ENCODE measurements at places on chromosomes 12 and 14.

- DNase-seq, result no peak
These were observed 6.1 kb downstream of the HOXC10 start for GRCh38 chr12:53991077-53991460.

- no peak for DNase-seq
These were observed 784.6 kb downstream of the TMTC2 start for GRCh38 chr12:83471341-83471740.

DNA sequence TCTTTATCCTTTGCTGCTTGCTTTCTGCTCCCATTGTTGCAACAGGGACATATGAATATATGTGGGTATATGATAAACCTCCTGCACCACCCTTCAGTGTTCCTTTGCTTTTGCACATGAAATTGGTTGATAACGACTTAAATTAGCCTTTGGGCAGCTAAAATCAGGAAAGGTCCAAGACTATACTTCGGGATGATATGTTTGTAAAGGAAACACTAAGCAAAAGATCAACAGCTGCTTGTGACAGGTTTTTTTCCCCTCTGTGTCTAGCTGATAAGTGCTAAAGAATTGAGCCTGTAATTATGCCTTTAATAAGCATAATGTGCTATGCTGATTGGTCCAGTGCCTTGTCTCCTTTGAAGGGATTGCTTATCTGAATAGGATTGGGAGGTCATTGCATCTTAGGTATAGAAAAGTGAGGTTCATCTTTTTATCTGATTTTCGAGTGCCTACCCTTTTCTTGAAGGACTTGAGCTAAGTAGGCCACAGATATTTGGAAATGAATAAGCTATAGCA is 59.4 kb downstream of the PPHLN1 start:
- DNase-seq, result no peak

DNA sequence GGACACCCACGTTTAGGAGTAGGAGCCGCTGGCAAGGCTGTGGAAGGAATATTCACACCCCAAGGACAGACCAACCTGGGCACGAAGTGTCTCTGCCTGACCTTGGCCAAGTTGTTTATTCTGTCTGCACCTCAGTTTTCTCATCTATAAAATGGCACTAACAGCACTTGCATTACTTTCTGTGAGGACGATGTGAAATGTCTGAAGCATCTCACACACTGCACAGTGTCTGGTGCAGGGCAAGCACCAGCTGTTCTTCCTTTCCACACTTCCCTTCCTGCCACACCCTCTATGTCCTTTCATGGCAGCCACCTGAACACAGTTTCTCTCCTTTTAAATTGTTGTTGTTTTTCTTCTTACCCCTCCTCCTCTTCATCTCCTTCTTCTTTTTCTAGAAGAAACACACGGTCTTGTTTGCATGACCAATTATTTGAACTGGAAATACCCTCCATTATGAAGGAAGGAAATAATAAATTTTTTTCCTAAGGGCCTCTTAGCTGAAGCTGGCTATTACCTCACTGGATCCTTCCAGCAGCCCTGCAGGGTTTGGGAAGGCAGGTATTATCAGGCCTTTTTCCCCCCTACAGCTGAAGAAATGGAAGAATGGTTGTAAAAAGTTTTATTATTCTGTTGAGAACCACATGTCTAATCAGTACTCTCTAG is 42.9 kb upstream of the ATP23 start:
- DNase-seq, result no peak

DNA sequence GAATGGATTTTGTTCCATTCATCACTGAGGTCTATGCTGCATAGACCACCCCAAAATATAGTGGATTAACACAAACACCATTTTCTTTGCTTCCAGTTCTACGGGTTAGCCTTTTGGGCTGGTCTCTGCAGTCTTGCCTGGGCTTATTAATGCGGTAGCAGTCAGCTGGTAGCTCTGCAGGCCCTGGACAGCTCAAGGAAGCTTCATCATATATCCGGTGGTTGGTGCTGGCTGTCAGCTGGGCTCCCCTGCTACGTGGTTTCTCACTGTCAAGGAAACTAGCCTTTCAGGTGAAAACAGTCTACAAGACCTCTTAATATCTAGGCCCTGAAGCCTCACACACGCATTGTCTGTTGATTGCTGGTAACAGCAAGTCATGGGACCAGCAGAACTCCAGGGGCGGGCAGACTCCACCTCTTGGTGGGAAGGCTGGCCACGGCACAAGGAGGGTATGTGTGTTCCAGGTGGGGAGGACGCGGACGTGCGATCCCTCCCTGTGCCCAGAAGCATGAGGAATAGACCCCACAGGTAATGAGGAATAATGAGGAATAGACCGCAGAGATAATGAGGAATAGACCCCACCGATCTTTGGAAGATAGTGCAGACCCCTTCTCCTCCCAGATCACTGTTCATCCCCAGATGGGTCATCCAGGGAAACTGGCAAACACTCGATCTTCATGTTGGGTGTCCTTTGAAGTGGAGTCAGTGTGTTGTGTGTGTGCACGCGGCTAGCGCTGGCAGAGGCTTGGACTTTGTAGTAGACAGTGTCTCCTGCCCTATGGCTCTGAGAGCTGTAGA is 13.3 kb downstream of the TSPAN9 start:
- no peak for DNase-seq

DNA sequence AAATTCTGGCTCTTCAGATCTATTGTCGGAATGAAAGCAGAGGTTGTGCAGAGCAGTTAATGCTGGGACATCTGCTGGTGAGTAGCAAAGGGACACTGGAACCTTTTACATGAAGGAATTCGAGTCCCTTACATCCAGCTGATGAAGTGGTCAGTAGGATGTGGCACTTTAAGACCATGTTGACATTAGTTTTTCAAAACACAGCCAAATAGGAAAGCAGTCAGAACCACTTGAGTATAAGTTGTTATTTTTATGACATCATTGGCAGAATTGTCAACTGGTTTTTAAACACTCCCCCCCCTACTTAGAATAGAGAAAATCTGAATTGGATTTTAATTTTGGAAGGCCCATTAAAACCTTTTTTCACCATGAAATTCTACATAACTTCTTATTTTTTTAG is 46.8 kb upstream of the AMN start:
- no peak for DNase-seq

DNA sequence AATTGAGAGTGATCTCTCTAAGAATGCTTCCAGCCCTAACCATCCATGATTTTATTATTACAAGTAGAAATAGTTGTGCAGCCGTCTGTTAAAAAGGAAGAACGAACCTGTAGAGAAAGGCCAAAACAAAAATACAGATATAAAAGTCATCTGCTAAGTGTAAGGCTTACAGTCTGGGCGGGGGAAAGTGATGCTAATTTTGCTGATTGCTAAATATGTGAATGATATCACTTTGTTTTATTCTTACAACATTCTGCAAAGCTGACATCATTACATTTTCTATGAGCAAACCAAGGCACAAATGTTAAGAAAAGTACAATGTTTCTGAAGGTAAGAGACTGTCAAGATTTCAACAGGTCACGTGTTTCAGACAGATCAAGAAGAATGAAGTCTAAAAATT is 101.5 kb upstream of the RAP1B start:
- DNase-seq, result no peak

- DNase-seq, result no peak
These were observed 41.5 kb downstream of the SPPL3 start for GRCh38 chr12:120862664-120863063.

DNA sequence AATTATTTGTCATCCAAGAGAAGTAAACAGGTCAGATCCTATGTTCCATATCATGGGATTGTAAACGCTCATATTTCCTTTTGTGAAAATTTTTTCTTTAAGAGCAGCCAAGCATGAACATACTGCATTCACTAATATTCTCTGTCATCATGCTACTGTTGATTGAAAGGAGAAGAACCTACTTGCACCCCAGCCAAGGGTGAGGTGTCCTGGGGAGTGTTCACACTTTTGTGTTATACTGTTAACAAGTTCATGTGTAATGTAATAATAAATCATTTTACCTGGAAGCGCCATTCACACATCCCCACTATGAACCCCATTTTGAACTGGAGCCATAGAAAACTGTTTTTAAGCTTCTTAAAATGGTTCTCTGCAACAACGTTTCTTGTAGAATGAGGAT is 53.6 kb downstream of the HMGA2 start:
- no peak for DNase-seq

- no peak for DNase-seq
These were observed 23.6 kb downstream of the ABCB9 start for GRCh38 chr12:122942637-122943036.

DNA sequence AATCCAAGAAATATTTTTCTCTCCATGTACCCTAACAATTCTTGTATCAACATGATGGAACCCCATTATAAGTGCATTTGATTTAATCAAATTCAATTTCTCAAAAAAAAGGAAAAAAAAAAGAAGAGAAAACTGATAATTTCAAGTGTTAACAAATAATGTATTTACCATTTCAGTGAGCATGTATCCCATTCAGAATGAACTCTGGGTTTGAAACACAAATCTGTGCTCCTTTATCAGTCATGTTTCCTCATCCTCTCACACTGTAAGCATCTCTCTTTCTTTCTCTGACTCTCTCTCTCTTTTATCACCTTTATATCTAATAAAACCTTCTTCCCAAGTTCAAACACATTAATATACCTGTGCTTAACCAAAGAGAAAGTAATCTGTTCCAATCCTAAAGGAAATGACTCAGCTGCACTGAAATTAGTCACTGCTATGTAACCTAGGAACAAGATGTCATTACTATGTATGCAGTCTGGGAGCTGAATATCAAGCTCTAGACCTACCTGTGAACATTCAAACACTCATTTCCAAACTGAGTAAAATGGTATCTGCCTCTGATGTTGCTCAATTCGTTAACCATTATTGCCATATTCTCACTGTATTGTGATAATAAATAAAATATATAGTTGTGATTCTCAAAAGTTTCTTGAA is 135.0 kb upstream of the LRIG3 start:
- no peak for DNase-seq

DNA sequence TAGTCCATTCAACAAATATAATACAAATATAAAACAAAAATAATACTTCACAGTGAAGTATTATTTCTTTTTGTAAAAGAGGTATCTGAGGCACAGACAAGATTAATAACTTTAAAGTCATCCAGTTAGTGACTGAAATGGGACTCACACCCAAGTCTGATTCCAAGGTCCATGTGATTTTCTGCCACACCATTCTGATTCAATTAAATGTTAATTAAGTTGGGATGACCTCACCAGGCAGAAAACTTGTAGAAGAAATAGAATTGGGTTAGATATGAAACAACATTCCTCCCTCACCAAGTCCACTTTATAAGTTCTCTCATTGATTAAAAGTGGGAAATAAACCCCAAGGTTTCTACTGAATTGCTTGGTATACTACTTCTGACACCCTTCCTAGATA is 34.4 kb downstream of the DIO2 start:
- no peak for DNase-seq

- no peak for DNase-seq
These were observed 270.3 kb upstream of the AMIGO2 start for GRCh38 chr12:47350062-47350408.

- no peak for DNase-seq
These were observed 40.5 kb downstream of the KCNA5 start for GRCh38 chr12:5083955-5084849.

GRCh38 chr12:76768576-76768975 is 4.7 kb downstream of the ZDHHC17 start:
- DNase-seq, result no peak

DNA sequence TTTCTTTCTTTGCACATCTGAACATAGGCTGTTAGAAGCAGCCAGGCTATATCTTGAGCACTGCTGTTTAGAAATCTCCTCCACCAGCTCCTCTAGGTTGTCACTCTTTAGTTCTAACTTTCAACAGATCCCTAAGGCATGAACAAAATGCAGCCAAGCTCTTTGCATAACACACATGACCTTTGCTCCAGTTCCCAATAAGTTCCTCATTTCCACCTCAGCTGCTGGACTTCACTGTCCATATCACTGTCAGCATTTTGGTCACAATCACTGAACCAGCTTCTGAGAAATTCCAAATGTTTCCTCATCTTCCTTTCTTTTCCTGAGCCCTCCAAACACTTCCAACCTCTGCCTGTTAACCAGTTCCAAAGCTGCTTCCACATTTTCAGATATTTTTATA is 27.6 kb upstream of the C14orf132 start:
- DNase-seq, result no peak

DNA sequence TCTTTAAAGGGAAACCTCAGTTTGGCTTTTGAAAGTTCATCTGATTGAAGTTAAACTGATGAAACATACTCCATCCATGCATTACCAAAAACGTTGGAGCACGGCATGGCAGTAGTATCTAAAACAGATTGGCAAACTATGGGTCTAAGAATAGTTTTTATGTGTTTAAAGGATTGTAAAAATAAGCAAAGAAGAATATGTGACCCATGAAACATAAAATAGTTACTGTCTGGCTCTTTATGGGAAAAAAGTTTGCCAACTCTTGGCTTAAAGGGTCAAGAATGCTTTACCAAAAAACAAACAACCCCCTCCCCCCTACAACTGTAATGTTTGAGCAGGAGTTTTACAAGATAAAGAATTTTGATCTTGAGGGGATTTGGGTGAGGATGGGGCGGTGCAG is 32.6 kb downstream of the TRAF3 start:
- no peak for DNase-seq

DNA sequence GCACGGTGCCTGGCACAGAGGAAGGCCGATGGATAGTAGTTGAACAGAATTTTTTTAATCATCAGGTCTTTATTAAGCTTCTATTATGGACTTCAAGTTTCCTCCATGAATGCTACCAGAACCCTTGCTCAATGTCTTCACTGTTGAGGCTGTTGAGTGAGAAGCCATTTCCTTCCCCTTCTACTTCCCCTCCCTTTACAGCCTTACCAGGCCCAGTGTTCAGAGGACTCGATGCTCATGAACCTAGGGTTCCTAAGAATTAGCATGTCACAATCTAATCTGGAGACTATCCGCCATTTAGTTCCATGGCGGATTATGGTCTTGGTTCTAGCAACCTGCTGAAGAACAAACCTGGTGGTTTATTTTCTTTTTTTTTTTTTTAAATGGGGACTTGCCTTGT is 17.7 kb downstream of the ETV6 start:
- DNase-seq, result no peak

GRCh38 chr12:24175284-24175683 is 225.8 kb upstream of the SOX5 start:
- no peak for DNase-seq

DNA sequence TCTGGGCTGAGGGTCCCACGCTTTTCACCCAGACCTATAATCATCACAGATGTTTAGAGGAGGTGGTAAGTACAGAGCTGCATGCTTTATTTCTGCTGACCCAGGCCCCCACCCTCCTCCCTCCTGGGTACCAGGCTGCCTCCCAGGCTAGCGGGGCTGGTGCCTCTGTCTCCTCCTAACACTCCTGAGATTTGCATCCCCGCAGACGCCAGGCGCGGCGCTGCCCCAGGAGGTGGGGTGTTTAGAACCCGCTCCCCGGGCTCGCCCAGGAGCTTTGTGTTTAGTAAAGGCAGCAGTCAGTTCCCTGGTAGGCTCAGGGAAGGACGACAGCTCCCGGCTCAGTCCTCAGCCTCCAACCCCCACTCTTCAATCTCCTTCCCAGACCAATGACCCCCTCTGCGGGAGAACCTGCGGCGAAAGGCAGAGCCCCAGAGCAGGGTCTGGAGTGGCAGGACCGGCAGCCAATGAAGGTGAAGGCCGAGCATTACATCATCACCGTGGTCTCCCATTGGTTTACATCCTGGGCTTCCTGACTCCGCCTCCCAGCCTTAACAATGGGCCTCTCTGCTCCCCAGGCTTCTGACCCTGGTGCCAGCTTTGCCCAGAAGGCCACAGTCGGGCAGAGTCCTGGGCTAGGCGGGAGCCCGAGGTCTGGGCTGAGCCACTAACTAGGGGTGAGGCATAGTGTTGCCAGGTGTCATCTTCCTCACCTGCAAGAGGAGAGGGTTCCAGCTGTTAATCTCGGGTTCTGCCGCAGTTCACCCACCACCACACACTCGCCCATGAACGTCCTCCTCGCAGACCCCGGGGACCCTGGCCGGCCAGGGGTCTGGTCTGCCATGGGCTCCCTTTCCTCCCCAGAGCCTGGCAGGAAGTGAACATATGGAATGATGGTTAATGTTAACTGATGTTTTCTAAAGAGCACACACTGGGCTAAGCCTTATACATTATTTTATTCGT is 57.5 kb downstream of the CALM1 start:
- peak; percentile 1 for DNase-seq

Data from GOT3 (cell line).